Activated T-cell treated with anti-CD3 and anti-CD28 coated beads, Interleukin-2, amount 50 U/mL, for 1 hour (primary cell): ENCODE measurements at places on chromosomes 3 and 15.

- DNase-seq: no peak
These were observed 16.1 kb downstream of the PDCD10 start for GRCh38 chr3:167718582-167718981.

DNA sequence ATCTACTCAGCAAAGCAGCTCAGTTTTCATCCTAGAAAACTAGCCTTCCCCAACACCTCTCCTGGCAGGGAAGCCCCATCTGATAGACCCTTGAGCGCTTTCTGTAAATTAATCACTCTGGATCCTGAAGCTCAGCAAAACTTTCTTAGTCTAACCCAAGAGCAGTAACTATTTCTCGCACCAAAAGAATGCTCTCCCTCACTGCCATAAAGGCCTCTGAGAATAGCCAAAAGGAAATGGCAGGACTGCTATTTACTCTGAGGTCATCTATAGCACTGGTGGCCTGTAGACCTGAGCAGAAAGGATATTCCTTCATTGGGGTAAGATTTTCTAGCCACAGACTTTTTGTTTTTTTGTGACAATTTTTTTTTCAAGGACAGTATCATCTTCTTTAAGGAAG, 345.8 kb upstream of the ADAMTS9 start:
- DNase-seq: no peak

GRCh38 chr15:76987896-76988860, 6.7 kb upstream of the PSTPIP1 start:
- no peak for DNase-seq

DNA sequence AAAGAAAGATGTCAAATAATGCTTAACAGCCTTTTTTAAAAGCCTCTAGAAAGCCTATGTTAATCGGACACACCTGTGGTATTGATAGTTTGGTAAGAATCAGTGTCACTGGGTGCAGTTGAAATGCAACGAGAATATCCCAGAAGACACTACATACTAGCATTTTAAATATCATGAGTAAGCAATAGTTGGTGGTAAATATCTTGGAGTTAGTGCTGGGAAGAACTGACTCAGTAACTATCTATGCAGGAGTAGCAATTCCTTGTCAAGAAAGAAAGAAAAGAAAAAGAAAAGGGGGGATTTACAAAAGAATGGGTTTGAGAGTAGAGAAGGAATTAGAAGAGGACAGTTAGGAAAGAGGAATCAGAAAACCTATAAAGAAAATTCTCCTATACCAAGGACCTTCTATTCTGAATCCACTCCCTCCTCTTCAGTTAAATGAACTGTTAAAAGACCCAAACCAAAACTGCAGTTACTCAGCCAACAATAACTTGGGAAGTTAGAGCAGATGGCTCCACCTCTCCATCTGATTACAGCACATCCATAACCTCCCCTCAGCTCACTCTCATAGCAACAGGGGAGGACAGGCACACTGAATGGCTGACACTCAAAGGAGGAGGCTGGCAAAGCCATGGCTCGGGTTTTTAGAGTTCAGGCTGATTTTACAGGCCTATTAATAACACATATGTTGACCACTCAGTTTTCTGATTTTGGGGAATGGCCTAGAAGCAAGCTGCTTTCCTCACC, 207.6 kb upstream of the MDFIC2 start:
- no peak for DNase-seq

DNA sequence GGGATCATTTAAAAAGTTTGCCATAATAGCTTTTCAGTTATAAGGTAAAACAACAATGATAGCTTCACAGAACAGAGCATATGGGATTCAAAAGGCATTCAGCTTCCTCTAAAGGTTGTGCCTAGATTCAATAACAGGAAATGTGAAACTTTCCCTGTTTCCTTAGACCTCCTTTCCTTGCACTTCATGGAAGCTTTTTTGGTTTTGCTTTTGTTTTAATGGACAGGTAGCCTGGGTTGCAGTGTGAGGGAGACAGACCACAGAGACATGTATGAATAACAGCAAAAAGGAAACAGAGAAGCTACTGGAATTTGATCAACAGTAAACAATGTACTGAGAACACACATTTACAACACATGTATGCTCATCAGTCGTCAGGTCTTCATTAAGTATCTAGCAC, 2.3 kb upstream of the TNFAIP8L3 start:
- DNase-seq: no peak

DNA sequence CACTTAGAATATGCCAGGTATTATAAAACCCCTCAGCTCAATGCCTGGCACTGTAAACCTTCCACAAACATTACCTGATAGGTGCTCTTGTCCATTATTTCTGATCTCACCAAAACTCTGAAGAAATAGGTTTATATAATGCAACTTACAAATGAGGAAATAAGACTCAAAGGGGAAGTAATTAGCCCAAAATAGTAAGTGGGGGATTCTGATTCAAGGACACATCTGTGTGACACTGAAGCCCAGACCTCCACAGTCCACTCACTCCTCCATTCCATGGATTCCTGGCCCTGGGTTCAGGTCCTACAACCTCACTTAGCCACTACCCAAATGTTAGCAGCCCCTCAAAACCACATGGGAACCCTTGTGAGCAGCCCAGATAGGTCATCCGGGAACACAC, 49.9 kb downstream of the TRANK1 start:
- no peak for DNase-seq

- no peak for DNase-seq
These were observed 1.4 kb downstream of the CSK start for GRCh38 chr15:74783072-74783807.

GRCh38 chr15:68211656-68212320, 6.7 kb upstream of the CALML4 start:
- DNase-seq: no peak

DNA sequence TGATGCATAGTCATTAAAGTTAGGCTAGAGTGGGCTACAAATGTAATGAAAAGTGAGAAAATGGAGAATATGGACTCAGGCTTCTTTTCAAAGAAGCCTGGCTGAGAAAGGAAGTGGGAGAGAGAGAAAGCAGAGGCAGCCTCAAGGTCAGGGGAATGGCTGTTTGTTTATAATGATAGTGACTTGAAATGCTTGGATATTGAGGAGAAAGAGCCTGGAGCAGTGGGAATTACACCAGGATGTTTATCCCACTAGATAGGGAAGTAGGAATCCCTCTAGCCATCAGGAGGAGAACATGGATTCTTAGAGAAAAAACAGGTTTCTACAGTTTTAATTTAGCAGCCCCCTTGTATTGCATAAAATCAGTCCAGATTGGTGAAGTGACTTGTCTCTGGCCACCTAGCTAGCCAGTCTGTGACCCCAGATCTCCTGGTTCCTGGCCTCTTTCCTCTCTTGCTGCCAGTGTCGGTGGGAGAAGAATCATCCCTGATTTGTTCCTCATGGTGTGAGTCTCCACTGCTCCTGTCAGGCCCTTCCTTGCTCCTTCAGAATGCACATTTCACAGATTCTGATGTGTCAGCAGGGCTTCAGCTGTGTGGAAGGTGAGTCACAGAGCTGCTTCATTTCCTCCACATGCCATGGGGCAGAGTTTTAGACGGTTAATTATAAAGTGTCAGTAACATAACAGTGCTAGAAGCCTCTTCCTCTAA, 32.9 kb downstream of the SEMA6D start:
- DNase-seq: no peak

DNA sequence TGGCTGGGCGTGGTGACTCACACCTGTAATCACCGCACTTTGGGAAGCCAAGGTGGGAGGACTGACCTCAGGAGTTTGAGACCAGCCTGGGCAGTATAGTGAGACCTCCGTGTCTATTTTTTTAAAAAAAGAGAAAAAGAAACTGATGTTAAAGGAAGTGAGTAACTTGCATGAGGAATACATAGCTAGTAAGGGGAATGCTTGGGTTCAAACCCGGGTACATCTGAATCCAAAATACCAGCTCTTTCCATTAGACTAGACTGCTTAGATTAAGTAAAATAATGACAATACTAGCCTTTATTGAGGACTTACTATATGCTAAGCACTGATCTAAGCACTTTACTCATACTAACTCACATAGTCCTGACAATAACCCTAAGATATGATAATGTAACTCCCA, 22.4 kb downstream of the TM4SF4 start:
- no peak for DNase-seq

- no peak for DNase-seq
These were observed 40.7 kb downstream of the TMEM212 start for GRCh38 chr3:171883893-171884279.

GRCh38 chr3:136914739-136915138, 43.0 kb upstream of the IL20RB start:
- no peak for DNase-seq

GRCh38 chr15:63195569-63196015, 6.2 kb downstream of the RAB8B start:
- no peak for DNase-seq

DNA sequence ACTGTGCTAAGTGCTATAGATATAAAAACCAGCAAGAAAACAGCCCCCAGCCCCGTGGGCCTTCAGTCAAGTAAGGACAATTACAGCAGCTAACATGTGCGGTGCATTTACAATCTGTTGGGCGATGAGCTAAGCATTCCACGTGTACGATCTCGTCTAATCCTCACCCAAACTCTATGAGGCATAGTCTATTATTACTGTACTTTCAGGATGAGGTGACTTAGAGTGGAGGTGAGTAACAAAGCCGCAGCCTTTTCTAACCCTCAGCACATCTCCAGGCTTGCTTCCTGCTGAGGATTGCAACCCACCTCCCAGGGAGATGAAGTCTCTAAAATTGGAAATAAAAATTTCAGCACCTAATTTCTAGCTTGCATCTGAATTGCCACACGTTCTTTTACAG, 53.2 kb upstream of the MCF2L2 start:
- no peak for DNase-seq

- no peak for DNase-seq
These were observed 233.5 kb downstream of the MEIS2 start for GRCh38 chr15:36866896-36867295.

DNA sequence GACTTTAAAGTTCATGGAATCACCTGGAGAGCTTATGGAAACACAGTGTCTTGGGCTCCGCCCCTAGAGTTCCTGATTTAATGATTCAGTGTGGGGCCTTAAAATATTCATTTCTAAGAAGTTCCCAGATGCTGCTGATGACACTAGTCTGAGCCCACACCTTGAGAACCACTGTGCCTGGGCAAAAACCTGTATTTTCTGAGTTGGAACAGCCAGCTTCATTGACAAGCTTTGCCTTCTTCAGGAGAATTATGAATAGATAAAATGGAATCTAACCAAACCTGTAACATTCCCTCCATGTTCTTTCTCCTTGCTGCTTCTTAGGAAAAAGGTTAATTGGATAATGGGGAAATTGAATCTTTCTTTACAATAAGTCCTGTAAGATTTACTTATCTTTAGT, 490.7 kb downstream of the DIPK2A start:
- DNase-seq: no peak

DNA sequence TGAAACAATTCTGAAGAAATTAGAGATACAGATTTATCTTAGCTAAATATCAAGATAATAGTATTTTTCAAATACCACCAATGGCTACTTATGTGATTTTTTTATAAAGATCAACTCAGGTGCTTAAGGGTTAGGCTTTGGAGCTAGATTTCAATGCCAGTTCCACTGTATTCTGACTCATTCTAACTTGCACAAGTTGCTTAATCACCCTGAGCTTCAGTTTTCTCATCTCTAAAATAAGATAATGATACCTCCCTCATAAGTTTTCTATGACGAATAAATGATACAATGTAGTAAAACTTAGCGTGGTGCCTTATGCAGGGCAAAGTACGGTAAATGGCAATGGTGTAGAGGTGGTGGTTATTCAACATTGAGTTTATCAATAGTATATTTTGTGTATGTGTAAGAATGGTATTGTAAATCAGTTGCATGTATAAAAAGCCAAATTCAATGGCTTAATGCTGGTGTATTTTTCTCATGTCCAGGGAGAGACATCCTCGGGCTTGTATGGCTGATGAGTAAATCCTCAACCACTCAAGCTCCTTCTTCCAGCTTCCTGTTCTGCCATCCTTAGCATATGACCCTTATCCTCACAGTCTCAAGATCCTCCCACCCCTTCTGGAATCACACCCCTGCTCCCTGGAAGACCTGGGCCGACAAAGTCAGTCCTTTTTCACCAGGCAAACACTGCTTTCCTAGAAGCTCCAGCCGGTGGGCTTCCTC, 505.9 kb upstream of the CFAP20DC start:
- no peak for DNase-seq

DNA sequence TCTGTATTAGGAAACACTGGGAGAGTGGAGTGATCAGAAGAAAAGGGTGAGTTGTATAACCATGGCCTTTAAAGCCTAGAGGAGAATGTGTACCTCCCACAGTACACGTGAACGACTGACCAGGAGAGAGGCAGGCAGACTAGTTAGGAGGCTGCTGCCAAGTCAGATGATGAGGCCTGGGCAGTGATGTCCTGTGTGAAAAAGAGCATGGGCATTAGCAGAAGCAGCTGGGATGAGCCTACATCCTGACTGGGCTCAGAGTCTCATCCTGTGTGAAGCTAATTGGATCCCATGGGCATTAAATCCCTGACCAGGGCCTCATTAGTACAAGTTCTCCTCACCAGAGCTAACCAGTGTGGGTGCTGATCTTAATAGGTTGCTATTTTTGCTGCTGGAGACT, 89.1 kb upstream of the SLC2A2 start:
- no peak for DNase-seq

DNA sequence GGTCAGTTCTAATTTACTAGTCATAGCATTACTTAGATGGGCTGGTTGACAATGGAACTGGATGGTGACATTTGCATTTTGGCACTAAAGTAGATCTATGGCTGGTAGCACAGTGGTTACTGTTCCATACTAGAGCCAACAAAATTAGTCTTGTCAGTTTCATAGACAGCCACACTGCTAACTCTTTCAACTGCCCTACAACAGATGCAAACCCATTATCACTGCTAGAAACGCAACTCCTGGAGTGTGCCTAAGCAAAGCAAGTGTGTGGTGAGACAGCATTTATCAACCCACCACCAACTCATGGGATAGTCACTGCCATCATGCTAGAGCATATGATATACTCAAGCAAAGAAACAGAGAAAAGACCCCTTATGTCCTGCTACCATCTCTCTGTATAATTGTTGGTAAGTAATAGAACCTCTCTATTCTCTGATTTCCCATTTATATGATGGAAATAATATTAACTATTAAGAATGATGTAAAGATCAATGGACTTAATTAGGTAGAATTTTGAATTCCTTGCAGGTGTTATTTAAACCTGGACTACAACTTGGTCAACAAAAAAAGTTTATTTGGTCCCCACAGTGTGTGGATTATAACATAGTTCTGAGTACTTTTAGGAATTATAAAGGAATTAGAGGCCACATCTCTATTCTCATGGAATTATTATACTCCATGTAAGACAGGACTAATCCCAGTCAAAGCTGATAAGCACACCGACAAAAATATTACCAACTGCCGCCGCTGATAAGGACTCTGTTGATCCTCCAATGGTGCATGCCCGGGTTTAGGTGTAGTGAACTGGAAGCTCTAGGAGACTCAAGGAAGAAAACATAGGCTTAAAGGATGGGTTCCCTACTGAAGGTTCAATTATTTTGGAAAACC, 19.9 kb upstream of the ABHD5 start:
- no peak for DNase-seq

DNA sequence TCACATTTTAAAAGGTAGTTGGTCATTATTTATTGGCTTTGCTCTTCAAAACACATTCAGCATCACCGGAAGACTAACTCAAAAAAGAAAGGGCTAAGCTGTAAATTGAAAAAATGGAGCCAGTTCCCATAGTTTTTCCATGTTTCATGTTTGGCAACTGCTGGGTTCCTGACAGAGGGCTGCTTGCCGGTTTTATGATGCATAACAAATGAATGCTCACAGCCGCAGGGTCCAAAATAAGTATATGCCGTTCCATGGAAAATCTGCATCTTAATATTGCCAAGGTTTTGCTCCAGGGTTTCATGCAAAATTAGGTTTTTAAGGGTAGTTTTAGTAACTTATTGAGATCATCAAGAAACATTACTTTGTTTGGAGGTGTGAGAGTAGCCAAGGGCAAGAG, 15.8 kb downstream of the SLC12A1 start:
- DNase-seq: no peak
